ENCODE measurements at places on chromosomes 7 and 10.
A peak's percentile ranks its signal among the peaks of the same experiment; 100 is the strongest.

GRCh38 chr10:124105045-124105444, 11.6 kb upstream of the CHST15 start:
- DNase-seq = peak; percentile 46

- DNase-seq = peak; percentile 49
Observed at GRCh38 chr7:155412416-155413253, 45.3 kb upstream of the EN2 start.

DNA sequence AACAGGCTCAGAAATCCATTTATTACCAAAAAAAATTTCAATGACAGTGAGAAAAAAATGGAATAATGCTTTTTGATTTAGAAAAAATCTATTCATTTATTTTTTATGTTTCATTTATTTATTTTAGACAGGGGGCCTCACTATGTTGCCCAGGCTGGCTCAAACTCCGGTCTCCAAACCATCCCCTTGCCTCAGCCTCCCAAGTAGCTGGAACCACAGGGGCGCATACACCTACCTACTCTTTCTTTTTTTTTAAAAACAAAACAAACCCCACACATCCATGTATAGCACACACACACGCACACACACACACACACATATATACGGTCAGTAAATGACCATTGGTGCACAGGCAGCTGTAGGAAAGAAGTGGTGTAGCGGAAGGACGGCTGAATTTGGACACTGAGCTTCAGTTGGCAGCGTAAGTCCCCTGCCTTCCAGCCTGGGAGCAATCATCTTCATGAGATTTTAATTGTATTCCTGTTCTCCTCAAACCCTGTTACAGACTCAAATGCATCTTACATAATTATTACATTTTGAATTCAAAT, 28.8 kb downstream of the ARL4A start:
- DNase-seq = no peak

- no peak for DNase-seq
Observed at GRCh38 chr10:127024685-127025435, 119.6 kb downstream of the DOCK1 start.

- no peak for DNase-seq
Observed at GRCh38 chr7:143346018-143346417, 16.5 kb downstream of the FAM131B start.

- DNase-seq = no peak
Observed at GRCh38 chr10:117663750-117664149, 121.2 kb downstream of the EMX2 start.

- no peak for DNase-seq
Observed at GRCh38 chr10:101228966-101229265, 347 bp downstream of the LBX1 start.

DNA sequence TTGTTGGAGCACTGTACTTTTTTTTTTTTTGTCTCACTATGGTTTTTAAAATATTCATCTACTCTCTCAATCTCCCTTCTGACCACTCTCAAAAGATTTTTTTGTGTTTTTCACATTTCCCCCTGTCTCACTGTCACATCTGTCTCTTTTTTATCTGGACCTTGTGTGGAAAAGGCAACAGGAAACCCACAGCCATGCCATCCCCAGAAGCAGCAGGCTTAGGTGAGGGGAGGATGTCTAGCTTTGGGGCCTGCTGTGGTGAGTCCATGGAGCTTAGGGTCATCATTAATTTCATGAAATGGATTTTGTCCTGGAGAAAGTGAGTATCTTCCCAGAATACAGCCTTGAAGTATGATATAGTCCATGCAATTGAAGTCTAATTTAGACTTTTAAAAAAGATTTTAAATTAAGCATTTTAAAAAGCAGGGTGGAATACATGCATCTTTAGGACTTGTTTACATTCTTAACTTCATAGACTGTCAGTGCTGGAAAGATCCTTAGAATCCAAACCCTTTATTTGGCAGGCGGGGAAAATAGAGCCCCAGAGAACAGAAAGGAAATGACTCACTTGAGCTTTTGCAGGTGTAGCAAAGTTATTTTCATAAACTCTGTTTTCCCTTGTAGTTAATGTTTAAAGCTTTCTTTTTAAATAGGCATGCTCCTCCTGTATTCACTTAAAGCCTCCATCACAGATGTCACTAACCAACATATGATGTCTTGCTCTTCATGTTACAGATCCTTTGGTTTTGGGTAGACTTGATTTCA, 25.1 kb downstream of the MINDY4 start:
- peak; percentile 31 for DNase-seq

DNA sequence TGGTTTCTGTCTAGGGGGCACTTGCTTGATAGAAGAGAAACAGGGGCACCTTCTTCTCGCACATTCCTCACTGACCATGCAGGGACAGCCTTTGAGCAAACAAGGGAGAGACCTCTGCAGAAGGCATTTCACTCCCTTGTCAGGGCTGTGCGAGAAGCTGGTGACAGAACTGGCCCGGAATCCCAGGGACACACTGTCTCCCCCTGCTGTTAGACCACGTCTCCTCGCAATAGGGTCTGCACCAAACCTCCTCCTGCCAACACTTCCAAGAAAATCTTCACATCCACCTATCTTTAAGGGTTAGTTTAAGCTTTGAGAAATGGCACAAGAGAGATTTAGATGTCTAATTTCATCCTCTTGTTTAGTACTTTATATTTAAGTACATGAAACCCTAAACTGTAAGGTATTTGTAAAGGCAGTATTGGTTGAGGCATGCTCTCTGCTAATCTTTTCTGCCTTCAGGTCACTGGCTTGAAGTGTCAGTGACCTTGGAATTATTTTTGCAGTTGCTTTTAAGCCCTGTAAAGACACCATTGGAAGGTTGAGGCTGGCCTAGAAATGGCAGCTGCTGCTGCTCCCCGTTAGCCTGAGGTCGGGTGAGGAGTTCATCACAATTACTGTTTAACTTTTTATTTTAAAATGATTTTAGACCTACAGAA, 37.0 kb downstream of the RBM20 start:
- no peak for DNase-seq

DNA sequence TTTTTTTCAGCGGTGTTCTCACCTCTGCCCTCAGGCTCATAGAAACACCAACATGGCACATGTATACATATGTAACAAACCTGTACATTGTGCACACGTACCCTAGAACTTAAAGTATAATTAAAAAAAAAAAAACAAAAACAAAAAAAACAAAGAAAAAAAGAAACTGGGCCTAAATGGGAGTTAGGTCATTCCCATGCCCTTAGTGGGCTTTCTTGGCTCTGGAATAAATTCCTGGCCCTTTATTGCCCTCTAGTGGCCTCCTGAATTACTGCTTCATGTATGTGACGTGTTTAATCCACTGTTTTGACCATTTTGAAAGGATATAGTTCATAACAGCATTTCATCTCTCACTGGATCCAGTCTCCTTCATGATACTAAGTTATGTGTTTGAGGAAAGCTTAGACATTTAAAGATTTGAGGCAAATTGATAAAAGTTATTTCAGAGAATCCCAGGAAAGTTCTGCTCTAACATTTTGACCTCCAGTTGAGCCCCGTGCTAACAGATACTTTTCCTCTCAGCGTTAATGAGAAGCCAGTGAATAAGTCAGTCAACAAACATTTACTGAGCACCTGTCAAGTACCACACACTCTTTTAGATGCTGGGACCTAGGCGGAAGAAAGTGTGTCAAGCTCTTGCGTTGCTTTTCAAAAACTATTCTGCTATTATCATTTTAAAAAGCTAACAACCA, 54.7 kb upstream of the SYPL1 start:
- peak; percentile 66 for DNase-seq

DNA sequence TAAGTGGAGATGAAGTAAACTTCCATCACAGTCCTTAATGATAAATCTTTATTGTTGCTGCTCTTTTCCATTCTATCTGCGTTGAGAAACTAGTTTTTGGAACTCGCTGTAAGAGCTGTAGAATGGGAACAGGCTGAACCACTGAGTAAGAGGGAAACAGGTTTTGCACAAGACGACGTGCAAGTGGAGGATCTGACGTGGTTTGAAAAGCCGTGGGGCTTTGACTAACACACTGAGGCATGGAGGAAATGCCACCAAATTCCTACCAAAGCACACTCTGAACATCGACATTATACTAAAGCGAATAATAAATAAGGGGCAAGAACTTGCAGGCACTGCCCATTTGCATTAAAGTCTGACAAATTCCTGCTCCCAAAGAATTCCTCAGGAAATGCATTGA, 160.6 kb downstream of the KLF6 start:
- no peak for DNase-seq

GRCh38 chr10:8380833-8381496, 326.5 kb downstream of the GATA3 start:
- DNase-seq = no peak

DNA sequence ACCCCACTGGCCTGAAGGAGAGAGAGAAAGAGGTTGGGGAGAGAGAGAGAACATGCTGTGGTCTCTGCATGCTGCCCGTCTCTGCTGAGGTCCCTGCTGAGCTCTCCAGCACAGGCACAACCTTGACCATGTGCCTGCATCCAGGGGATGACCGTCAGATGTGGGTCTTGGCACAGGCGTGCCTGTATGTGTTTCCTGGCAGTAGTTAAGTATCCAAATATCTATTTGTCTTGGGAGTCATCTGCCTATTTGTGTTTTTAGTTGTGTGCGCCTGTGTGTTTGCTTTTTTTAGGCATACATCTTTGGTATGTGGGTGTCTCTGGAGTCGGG, 1.9 kb upstream of the UNC5B start:
- no peak for DNase-seq

- DNase-seq = no peak
Observed at GRCh38 chr10:111506266-111507034, 429.6 kb downstream of the ADRA2A start.

DNA sequence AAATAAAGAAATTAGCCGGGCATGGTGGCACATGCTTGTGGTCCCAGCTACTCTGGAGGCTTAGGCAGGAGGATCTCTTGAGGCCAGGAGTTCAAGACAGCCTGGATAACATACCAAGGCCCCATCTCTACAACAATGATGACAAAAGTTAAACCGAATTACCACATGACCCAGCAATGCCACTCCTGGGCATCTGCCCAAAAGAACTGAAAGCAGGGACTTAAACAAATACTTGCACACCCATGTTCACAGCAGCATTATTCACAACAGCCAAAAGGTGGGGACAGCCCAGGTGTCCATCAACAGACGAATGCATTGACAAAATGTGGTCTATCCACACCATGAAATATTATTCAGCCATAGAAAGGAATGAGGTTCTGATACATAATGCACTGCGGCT, 83.9 kb downstream of the HIP1 start:
- no peak for DNase-seq

DNA sequence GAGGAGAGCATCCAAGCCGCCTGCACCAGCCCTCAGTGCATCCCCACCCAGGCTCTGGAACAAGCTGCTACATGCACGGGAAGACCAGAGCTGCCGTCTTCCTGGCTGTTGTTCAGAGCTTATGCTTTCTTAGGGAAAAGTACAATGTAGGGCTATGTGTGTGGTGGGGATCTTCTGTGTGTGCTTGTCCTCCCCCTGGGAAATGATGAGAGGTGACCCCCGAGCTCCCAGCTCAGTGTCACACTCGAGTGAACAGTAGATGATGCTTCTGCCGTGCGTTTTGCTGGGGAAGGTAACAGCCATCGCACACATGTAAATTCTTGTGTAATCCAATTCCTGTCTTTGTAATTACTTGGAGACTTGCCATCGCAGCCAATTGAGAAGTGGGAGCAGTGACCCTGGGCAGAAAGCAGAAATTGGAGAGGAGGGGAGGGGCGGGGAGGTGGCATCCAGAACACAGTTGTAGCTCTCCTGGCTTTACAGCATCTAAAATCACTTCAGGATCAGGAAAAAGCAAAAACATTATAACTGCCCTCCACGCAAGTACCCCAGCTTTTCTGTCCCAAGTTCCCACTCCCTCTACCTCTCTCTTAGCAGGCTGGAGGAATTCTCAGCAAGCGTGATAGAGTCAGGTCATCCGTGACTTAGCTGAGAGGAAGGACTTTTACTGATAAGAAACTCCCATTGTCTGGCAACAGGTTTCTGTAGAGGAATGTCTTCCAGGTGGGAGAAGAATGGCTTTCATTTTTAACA, 149.6 kb downstream of the TCF7L2 start:
- DNase-seq = no peak

- DNase-seq = no peak
Observed at GRCh38 chr10:127254276-127254675, 57.9 kb upstream of the INSYN2A start.

DNA sequence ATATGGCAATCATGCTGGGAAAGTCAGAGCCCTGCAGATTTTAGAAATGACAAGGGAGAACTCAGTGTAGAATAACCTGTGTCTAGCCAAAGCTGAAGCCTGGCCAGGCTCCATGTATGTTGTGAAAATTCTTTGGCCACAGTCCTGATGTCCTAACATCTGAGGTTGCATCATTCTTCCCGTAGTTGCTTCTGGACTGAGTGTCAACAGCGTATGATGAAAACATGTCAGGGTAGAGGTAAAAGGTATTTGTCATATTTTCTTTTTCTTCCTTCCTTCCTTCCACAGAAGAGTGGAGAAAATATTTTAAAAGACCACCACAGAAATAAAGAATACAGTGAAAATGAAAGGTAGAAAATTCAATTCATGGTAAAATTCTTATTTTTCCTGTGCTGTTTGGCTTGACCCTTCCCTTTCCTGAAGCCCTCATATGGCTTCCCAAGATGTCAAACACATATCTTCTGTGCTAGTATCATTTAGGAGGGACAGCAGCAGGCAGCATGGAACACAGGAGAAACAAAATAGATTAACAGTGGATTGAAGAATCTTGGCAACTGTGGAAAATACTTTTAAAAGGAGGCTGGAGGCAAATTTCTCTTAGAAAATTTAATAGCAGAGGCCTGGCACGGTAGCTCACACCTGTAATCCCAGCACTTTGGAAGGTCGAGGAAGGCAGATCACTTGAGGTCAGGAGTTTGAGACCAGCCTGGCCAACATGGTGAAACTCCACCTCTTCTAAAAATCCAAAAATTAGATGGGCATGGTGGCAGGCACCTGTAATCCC, 18.9 kb upstream of the NRBF2 start:
- no peak for DNase-seq

DNA sequence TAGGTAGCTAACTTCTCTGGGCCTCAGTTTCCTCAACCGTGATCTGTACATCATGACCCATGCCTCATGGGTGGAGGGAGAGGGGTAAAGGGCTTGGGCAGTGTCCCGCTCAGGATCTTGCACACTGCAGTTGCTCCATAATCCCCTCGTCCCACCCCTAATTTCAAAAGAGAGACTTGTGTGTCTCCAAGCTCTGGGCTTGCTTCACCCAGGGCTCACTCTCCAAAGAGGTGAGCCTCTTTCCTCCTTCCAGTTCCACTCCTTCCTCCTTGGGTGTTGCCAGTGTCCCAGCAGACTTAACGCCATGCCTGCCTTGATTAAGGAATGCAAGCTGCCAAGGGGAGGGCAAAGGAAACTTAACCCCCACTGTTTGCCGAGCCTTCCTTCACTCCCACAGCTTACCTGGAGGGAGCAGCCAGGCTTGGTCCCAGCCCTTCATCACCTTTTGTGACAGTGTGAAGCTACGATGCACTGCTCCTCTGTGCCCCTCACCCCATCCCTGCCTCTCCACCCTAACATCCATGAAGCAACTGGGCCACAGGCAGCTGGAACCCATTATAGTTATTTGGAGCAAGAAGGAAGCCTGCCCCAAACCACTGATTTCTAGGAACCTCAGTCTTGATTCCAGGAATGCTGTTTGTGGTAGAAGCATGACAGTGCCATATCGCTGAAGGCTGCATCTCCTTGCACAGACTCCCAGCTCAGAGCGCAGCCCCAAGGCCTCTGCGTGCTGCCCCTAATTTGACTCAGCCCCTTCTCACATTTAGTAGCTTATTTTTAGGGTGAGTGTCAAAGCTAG, 363.3 kb downstream of the TNS3 start:
- DNase-seq = no peak
